ENCODE measurements at places on chromosomes 16 and 17.

GRCh38 chr16:23318639-23319038 lies 16.5 kb downstream of the SCNN1B start:
- DNase-seq: no peak

- DNase-seq: no peak
These were observed 381.3 kb downstream of the CDH8 start for GRCh38 chr16:61654962-61655361.

DNA sequence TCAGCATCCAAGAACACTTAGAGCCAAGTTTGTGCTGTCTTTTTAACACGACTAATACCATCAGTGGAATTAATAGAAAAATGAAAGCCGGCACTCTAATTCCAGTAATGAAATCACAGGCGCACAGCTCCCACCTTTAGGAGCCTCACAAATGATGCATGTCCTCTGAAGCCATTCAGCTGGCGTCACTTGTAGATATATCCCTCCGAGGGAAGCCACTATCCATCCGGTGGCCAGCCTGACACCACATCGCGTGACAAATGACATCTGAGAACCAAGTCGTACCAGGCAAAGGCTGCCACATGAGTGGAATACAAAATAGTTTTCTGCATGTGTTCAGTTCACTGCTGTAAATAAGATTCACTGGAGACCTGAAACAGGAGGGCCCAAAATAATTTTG lies 205.6 kb downstream of the GRIN2A start:
- no peak for DNase-seq

DNA sequence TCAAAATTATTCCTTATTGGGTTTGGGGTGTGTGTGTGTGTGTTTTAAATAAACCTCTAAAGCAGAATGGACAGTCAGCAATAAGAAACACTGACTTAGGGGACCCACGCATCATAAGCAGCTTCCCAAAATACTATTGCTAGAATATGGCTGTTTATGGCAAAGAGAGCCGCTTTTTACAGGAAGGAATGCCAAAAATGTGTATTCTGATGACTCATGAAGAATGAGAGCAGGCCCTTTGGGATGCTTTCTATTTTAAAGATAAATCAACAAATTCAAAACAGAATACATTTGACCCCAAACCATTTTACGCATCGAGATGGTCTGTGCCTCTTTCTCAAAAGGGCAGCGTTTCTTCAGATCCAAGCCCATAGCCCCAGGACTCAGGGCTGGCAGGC lies 37.5 kb downstream of the ARHGAP17 start:
- DNase-seq: no peak

GRCh38 chr17:76585649-76586593 lies at the start of gene ST6GALNAC2:
Gene ST6GALNAC2, minus strand, starts transcription at chr17:76585860. Its CDS starts 52 bp downstream, at chr17:76585808.
- DNase-seq: peak; percentile 37

GRCh38 chr17:36089339-36089865 lies 541 bp downstream of the CCL3 start:
- no peak for DNase-seq

DNA sequence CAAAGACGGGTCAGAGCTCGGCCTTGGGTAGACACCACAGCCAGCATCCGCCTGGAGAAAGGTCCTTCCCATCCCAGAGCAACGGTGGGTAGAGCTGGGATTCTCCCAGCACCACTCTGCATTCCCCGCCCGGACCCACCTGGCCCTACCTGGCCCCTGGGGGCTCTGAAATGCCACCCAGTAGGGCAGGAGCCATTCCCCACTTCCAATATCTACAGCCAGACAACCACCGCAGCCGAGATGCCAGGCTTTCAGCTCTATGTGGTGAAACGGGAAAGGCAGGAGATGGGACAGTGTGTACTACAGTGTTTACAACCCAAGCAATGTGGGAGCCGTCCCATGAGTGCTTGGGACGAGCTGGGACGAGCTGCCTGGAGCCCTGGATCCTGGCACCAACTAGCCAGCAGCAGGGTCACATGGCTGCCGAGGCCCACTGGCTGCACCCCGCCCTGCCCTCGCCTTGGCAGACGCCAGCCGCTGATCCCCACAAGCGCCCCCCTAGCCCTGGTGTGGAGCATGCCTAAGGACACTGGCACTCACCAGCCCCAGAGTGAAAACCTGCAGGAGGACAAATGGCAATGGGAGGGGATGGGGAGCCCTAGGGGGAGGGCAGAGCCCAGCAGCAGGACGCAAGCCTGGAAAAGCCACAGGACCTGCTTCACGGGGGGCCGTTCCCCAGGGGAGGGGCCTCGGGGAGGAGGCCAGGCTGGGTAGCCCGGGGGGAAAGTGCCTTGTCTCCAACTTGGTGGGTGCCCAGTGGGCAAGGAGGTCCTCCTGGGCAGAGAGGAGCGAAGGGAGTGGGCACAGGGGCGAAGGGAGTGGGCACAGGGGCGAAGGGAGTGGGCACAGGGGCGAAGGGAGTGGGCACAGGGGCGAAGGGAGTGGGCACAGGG lies 13.5 kb downstream of the TMC6 start:
- DNase-seq: no peak

DNA sequence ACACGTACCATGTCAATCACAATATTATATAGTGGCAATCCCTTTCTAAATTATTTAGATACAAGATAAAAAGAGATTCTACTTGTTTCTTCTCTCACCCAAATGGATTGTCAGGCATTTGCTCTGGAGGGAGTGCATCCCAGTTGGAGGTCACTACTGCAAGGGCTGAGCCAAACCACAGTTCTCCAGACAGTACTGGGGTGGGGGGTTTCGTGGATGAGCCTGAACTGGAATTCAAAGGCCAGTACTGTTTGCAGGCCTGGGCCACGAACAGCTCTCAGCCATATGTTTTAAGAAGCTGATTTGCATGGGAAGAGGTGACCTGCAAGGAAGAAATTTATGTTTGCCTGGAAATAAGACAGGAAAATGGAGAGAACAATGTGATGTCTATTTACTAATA lies 314.9 kb downstream of the PMP22 start:
- no peak for DNase-seq

DNA sequence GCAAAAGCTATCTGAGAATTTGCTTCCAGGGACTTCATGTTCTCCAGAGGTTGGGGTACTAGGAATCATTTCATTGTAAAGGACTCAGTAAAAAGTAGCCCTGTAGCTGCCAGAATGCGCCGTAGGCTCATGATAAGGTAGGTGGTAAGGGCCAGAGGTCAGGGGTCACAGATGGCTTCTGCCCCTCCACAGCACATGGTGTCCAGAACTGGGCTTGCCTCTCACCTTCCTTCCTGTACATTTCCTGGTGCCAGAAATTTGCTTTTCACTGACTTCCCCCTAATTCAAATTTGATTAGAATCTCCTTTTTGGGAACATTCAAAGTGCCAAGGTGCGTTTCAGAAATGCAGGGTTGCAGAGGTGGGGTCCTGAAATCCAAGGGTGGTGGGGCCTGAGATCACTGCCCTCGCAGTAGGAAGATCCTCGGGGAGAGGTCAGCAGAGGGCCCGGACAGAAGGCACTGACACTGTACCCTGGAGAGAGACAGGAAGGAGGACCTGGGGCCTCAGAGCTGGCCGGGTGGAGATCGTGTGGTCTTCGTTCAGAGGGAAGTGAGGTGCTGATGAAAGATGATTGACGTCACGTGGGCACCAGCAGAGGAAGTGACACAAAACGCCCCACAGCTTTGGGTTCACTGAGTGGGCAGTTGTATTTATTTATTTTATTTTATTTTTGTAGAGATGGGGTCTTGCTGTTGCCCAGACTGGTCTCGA lies 25.5 kb upstream of the METRNL start:
- DNase-seq: no peak

- no peak for DNase-seq
These were observed 18.8 kb downstream of the TNRC6A start for GRCh38 chr16:24748242-24748641.

DNA sequence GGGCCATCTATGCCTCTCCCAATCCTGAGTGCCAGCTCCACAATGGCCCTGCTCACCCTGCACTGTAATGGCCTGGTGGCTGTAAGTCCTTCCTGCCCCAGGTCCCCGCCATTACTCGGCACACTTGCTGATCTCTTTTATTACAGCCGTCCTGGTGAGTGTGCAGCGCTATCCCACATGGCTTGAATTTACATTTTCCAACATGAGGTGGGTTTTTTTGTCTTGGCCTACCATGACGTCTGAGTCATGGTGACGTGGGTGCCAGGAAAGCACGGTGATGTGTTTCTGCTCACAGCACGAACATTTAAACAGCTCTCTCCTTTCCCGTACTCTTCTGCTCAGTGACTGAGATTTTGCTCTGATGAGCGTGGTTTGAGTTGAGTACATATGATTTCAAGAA lies 55.2 kb upstream of the FOXF1 start:
- no peak for DNase-seq

- no peak for DNase-seq
These were observed 12.1 kb upstream of the ACE start for GRCh38 chr17:63464691-63465236.

- DNase-seq: no peak
These were observed 14.4 kb downstream of the SOCS1 start for GRCh38 chr16:11241480-11242204.

- DNase-seq: no peak
These were observed 15.9 kb downstream of the EPOP start for GRCh38 chr17:38658741-38659345.

GRCh38 chr17:48016112-48016511 lies 21.5 kb downstream of the COPZ2 start:
- DNase-seq: no peak

- DNase-seq: no peak
These were observed 7.1 kb downstream of the TMEM97 start for GRCh38 chr17:28326114-28326513.

DNA sequence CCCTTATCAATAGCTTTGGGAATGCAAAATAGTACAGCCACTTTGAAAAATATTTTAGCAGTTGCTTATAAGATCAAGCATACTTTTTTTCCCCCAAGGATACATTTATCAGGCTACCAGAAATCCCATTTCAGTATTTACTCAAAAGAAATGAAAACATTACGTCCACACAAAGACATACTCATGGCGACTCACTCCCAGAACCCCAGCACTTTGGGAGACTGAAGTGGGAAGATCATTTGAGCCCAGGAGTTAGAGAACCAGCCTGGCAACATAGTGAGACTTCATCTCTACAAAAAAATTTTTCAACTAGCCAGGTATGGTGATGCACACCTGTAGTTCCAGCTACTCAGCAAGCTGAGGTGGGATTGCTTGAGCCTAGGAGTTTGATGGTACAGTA lies 5.9 kb downstream of the SKA2 start:
- no peak for DNase-seq

GRCh38 chr17:73363442-73364154 lies 51.8 kb upstream of the CDC42EP4 start:
- no peak for DNase-seq

GRCh38 chr16:57106767-57107166 lies 14.4 kb downstream of the CPNE2 start:
- DNase-seq: no peak

GRCh38 chr17:47072886-47073285 lies 93.8 kb upstream of the RPRML start:
- no peak for DNase-seq

DNA sequence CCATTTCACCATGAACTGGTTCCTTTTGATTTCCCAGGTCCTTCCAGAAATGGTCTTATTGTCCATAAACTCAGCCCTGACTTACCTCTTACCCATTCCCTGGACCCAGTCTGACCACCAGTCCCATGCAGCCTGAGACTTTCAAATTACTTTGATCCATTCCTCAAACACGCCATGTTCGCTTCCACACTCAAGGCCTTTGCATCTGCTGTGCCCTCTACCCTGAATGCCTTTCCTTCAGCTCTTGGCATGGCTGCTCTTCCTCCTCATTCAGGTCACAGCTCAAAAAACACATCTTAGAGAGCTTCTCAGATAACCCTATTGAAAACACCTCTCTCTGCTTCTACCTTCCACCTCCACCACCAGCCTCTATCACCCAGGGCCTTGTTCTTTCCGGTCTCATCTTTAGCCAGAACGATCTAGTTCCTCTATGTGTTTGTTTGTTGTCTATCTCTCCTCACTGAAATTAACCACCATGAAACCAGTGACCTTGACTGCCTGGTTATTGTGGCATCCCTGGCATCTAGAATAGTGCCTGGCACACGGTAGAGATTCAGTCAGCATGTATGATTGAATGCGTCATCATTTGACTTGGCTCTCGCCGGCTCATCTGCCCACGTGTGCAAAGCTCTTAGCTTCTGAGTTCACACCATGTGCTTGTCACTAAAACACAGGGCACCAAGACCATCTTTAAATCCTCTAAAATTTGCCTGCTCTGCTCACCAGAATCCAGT lies 12.8 kb downstream of the CRYM start:
- no peak for DNase-seq

- DNase-seq: no peak
These were observed 642 bp downstream of the MT1F start for GRCh38 chr16:56658327-56658875.

DNA sequence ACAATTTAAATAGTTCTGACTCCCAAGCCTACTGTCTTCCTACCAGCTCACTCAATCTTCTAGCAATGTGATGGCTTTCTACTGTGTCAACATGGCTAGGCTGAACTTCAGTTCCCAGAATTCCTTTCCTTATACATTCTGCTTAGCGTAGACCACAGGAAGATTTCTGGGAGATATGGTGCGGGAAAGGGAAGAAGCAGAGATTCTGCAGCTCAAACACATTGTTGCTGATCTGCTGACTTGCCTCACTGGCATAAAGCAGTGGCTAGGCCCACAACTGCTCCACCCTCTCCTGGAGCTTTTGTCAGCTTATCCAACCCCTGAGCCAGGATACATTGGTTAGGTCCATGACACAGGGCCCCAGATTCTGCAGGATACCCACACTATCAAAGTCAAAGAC lies 58.8 kb downstream of the GAS7 start:
- DNase-seq: no peak

GRCh38 chr17:2983255-2983654 lies 80.2 kb downstream of the OR1D5 start:
- DNase-seq: no peak

- no peak for DNase-seq
These were observed 496 bp downstream of the TOX3 start for GRCh38 chr16:52546291-52547003.

All from activated CD4-positive, alpha-beta T cell treated with anti-CD3 and anti-CD28 coated beads, Interleukin-2, amount 50 U/mL, for 1 hour (primary cell).